Erythroblast (primary cell): ENCODE measurements at places on chromosomes 2 and 18.
A peak's percentile ranks its signal among the peaks of the same experiment; 100 is the strongest.

- no peak for DNase-seq
Observed at GRCh38 chr18:50042611-50043010, 152.3 kb downstream of the MYO5B start.

DNA sequence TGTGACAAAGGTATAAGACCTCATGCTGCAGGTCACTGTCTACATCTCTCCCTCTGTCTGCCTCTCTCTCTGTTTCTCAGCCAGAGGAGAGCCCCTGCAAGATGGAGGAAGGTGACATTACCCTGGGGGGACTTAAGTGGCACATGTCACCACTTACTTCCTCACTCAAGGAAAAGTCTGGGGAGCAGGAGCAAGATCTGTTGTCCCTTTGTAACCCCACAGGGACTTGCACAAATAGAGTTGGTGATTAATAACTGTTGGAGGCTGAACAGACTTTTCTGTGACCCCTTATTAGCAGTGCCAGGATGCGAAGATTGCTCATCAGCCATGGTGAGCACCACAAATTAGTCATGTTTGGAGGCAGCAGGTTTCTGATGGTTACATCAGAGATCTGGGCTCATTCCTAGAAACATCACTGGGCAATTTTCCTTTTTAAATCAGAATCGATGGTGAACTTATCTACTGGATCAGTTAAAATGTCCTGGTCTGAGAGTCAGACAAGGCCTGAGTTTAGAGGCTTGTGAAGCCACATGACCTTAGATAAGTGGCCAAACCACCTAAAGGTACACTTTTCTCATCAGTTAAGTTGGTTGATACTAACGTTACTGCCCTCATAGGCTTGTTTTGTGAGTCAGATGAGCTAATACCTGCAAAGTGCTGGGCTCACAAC is 81.2 kb upstream of the LTBP1 start:
- peak; percentile 17 for DNase-seq

- DNase-seq, result peak; percentile 65
Observed at GRCh38 chr18:76495435-76496193, 572 bp upstream of the ZNF516 start.

- DNase-seq, result no peak
Observed at GRCh38 chr2:215961981-215962380, 51.4 kb downstream of the MREG start.

DNA sequence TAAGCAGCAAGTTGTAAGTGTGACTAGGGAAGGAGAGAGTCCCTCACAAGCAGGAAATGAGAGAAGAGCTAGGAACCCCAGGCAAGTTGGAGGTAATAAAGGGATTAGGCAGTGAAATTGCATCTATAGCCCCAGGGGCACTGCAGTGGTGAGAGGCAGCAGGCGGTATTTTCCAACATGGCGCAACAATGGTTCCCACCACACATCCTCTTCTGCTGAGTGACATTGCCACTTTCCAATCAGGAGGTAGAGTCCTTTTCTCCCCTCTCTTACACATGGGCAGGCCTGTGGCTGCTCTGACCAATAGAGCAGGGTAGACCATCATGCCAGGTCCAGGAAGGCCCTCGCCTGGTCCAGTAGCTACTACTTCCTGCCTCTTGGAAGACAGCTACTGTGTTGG is 86.6 kb downstream of the DNER start:
- DNase-seq, result no peak

DNA sequence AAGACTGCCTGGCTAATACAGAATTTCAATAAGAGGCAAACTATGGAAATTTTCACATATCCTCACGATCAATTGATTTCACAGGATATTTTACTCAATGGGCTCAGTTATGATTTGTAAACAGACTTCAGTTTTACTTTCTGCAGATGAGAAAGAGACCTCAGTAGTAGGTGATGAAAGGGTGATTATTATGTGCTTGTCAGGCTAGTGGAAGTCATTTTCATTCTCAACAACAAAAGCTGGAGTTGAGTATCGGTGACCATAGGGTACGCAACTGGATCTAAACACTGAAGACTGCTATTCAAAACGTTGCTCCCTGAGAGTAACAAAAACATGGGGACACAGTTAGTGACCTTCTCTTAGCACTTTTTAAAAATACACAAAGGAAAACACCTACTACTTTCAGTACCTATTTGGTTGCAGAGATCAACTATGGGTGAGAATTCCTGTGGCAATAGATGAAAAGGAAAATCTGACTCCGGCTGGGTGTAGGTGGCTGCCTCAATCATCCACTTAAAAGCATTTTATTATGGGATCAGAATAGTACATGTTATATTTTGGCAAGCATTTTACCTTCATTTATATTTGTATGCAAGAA is 126.2 kb upstream of the VRK2 start:
- no peak for DNase-seq

DNA sequence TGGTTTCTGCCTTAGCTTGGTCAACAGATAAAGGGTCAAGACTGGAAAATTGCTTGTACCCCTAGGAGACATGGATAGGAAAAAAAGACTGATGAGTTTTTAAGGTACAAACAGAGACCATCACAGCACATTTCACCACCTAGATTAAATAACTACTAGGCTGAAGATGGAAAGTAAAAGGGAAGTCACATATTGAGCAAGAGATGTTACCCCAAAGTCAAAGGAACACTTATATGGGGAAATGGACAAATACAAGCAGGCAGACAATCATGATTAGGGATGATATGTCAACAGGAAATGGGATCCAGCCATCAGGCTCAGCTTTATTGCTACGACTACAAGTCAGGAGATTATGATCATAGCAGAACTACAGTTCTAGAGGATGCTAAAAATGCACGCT is 1643.1 kb upstream of the CELF4 start:
- no peak for DNase-seq

GRCh38 chr2:160076914-160077313 is 14.5 kb upstream of the PLA2R1 start:
- no peak for DNase-seq

GRCh38 chr18:13611601-13612195 is 114.7 kb downstream of the FAM210A start:
- no peak for DNase-seq

GRCh38 chr2:201148434-201148990 is 32.5 kb downstream of the CFLAR start:
- no peak for DNase-seq

DNA sequence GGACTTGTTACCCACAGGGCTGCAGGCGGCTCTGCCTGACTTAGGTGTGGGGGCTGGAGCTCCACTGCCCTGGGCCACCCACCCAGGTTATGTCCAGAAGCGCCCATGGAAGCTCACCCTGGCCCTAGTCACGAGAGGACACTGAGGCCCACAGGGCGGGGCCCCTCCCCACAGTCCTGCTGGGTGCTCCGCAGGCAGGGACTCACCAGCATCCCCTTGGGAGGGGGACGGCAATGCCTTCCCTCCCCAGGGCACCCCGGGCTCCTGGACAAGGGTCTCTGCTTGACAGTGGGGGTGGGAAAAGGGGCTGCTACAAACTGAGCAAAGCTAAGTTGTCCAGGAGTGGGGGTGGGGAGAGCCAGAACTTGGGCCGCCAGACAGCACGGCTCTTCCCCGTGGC is 60.5 kb downstream of the AQP12A start:
- DNase-seq, result no peak

GRCh38 chr18:79899609-79900445 is 51.6 kb downstream of the SLC66A2 start:
- no peak for DNase-seq

- DNase-seq, result no peak
Observed at GRCh38 chr2:212427638-212428037, 111.0 kb downstream of the ERBB4 start.

- DNase-seq, result no peak
Observed at GRCh38 chr2:11011359-11011758, 99.6 kb downstream of the KCNF1 start.

- DNase-seq, result no peak
Observed at GRCh38 chr2:233011702-233012131, 1.3 kb downstream of the NGEF start.

DNA sequence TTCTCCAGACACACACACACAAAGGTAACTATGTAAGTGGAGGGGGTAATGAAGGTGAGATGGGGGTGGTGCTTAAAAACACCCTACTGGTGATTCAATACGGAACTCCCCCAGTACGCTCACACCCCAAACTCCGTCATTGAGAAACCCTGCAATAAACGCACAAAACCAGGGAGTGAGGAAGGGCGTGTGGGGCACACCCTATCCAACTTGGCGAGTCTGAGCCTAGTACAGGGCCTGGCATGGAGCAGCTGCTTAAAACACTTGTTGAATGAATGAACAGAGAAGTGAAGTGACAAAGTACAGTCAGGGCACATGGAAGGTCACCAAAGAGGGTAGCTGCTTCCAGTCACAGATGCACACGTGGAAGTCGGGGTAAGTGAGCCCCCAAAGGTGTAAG is 146.8 kb upstream of the SMAD2 start:
- DNase-seq, result no peak

DNA sequence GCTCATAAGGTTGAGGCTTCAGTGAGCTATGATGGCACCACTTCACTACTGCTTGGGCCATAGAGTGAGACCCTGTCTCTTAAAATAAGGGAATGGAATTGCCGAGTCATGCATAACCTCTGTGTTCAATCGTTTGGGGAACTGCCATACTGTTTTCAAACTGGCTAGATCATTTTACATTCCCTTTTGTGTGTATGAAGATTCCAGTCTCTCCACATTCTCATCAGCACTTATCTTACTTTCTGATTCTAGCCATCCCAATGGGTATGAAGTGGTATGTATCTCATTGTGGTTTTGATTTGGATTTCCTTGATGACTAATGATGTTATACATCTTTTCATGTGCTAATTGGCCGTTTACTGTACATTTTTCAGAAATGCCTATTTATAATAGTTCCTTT is 23.7 kb downstream of the MARCHF7 start:
- DNase-seq, result no peak

DNA sequence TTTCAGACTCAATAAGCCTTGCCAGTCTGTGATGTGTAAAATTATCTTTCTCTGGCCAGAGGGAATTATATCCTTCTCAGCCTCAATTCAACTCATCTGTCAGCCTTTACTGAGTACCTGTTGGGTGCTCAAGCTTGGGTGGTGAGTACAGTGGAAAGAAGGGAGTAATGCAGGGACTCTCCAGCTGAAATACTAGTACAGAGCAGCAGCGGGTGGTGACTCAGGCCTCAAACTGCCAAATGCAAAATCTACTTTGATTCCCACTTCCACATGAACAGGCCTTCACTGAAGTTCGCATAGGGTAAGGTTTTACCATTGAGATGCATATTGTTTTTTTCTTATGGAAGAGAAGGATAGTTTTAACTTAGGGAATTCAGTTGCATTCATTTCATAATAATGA is 326.8 kb downstream of the LRRTM1 start:
- no peak for DNase-seq

GRCh38 chr2:197908156-197908555 is 103.8 kb downstream of the PLCL1 start:
- DNase-seq, result no peak

- no peak for DNase-seq
Observed at GRCh38 chr2:181892799-181893435, 1.4 kb downstream of the ITPRID2 start.

- DNase-seq, result no peak
Observed at GRCh38 chr2:237422309-237422708, 8.3 kb upstream of the COL6A3 start.

DNA sequence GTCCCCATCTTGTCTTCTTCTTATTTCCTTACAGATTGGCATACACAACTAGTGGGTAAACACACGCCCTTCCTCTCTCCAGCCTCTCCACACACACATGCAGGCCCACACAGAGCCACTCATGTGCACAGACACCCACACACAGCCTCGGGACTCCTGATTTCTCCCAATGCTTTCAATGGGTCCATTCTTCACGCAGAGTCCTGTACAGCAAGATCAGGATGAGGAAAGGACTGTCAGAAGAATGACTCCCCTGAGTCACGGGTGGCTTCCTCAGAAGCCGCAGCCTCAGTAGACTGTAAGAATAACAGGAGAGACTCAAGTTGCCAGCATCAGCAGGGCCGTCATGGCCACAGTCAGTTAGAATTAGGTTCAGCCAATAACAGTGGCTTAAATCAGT is 109.1 kb upstream of the GLI2 start:
- no peak for DNase-seq

GRCh38 chr2:98463988-98464771 is 19.5 kb downstream of the INPP4A start:
- DNase-seq, result peak; percentile 52

DNA sequence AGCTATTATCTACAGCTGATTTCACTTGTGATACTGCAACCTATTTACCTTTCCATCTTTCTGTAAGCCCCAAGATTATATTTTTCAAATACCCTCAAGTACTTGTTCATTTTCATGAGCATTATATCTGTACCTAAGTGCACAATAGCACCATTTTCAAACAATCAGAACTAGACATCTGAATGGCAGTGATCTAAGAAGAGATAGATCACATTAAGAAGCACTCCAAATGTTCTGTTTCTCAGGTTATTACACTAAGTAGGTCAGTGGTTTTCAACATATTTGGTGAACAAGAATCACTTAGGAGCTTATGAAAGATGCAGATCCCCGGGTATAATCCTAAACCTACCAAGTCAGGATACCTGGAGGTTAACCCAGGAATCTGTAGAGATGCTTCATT is 872.7 kb downstream of the DCDC2C start:
- no peak for DNase-seq

- no peak for DNase-seq
Observed at GRCh38 chr18:63159590-63159989, 160.0 kb downstream of the BCL2 start.

DNA sequence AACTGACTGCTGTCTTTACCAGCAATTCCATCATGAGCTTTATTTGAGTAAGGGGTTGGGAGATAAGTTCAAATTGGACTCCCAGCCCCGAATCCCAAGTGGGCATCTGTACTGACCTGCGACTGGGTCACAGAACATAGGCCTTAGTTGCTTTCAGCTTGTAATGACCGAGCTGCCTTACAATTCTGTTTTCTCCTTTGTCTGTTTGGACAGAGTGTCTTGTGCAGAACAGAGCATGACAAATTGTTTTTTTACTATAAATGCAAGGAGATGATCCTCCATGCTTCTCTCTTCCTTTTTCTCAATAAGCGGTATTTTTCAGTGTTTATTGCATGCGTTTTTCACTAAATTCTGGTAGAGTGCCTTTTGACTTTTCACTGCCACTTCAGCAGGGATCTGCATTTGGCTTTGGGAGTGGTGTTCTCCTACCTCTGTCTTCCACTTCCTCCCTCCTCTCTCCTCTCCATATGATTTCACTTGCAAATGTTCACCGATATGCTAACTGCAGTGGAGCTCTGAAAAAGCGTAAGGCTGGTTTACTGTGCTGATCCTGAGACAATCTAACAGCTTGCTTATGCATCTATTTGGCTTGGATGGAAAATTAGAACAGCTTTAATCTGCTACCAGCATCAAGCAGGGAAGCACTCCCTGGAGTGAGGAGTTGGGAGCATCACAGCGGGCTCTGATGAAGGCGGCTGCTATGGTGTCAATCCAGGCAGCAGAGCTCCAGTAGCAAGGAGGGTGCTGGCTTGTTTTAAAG is 158.8 kb upstream of the SMIM21 start:
- DNase-seq, result no peak

GRCh38 chr2:128292599-128293425 is 25.9 kb downstream of the HS6ST1 start:
- DNase-seq, result no peak

GRCh38 chr2:207458582-207458981 is 71.2 kb upstream of the CREB1 start:
- no peak for DNase-seq

DNA sequence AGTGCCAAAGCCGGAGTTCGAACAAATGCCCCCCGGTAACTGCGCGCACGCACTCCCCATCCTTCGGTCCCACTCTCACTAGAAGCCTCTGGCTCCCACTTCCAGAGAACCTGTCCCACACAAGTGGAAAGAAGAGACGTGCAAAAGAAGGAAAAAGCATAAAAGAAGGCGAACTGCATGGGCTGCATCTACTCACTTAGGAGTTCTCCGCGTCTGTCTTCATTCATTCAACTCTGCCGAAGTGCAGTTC is 312 bp downstream of the NR4A2 start:
- DNase-seq, result no peak

GRCh38 chr2:152874955-152875354 is 156.5 kb downstream of the ARL6IP6 start:
- no peak for DNase-seq
